Urinary bladder (tissue), 4 donors: ENCODE measurements at places on chromosomes 2 and 18. TPM values are rescaled to one million over a fixed set of nuclear protein-coding genes. Genes with fewer than 3 reads are reported as not detected.

Gene PLGLB1
- 1.7 TPM for polyA plus RNA-seq

Gene CHAC2
- 1.4 TPM for polyA plus RNA-seq

Gene ACADL
- polyA plus RNA-seq = 0.22 TPM

Gene MTX2
- 36.6 TPM for polyA plus RNA-seq

Gene UGT1A4
- 1.2 TPM for polyA plus RNA-seq

DNA sequence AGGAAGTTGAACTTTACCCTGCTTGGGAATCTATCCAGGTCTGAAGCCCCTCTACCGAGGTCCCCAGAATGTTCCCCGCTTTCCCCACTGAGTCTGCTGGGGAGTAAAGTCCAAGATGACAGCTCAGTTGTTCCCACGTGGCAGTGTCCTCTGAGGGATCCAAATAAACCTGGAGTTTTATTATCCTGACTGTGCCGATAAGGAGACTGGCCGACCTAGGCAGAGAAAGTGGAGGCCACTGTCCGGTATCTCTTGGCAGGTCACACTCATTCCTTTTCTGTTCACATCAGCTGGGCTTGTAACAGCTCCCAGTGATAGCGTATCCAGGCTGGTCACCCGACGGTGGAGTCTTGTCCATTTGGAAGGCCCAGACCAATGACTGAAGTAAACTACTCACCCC, 27.5 kb upstream of the C18orf32 start:
- no peak for DNase-seq

- DNase-seq = no peak
Measured at GRCh38 chr2:157805519-157805918, 70.6 kb downstream of the ACVR1 start.

DNA sequence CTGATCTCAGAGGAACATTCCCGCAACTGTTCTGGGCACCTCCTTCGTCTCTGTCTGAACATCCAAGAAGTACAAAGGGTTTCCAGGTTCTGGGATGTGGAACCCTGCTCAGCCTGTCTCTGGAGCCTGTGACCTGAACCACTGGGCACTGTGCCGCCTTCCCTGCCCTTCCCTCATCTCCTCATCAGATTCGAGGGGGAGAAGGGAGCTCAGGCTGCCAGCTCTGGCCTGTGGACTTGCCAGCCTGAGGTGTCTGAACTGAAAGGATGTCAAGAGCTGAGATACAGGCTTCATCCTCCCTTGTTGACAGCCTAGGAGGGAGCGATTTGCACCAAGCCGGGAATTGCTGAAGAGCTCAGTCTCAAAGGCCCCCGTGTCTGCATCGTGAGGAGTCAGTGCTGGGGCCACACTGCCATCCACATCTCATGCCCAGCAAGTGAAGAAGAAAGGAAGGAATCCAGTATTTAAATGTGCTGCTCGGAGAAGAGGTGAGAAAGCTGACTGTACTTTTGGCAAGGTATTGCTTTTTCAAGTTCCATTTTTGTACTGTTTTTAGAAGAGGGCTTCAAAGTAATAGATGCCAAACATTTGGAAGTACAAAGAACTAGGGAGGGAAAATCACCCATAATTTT, 12.6 kb downstream of the NEU2 start:
- DNase-seq = no peak
